Dermis blood vessel endothelial cell (primary cell): ENCODE measurements at places on chromosomes 3 and 15. TPM values are rescaled to one million over a fixed set of nuclear protein-coding genes. Genes with fewer than 3 reads are reported as not detected.

The ARRDC4 gene
- total RNA-seq, result 1.7 and 3.1 TPM in 2 replicates

The ATP2C1 gene
- total RNA-seq, result 88.0 and 136 TPM in 2 replicates

The MED12L gene
- total RNA-seq, result under 0.01 and 0.05 TPM in 2 replicates

The TMEM62 gene
- 21.3 and 21.4 TPM in 2 replicates for total RNA-seq

The ARL14 gene
- total RNA-seq, result not detected in 2 replicates

The TMEM207 gene
- not detected in 2 replicates for total RNA-seq

The GNAT1 gene
- not detected in 2 replicates for total RNA-seq

The GOLGA8Q gene
- total RNA-seq, result 0.09 and 0.85 TPM in 2 replicates

The SLC12A1 gene
- total RNA-seq, result under 0.01 TPM in 2 replicates

The PTX3 gene
- 192 and 466 TPM in 2 replicates for total RNA-seq

The EAF2 gene
- 0.93 and 1.5 TPM in 2 replicates for total RNA-seq

The DISP2 gene
- total RNA-seq, result 0.09 and 0.17 TPM in 2 replicates

The CPA3 gene
- 0.68 TPM in 1 of 2 replicates, not detected in the other for total RNA-seq

The TMEM158 gene
- 0.85 and 2.7 TPM in 2 replicates for total RNA-seq

The CFAP92 gene
- total RNA-seq, result 1.9 and 2.4 TPM in 2 replicates

The SPTBN5 gene
- total RNA-seq, result 3.2 and 11.1 TPM in 2 replicates

The MCF2L2 gene
- total RNA-seq, result 0.34 and 0.84 TPM in 2 replicates

The SCAANT1 gene
- not detected in 2 replicates for total RNA-seq

The FANCD2 gene
- 15.0 and 37.2 TPM in 2 replicates for total RNA-seq

The GOLIM4 gene
- 35.6 and 42.8 TPM in 2 replicates for total RNA-seq

The CILP gene
- total RNA-seq, result not detected in 2 replicates

The ITIH4 gene
- total RNA-seq, result 0.19 and 1.9 TPM in 2 replicates

The KLF15 gene
- 4.0 and 5.6 TPM in 2 replicates for total RNA-seq

The ADAMTS9 gene
- total RNA-seq, result 80.3 and 86.0 TPM in 2 replicates

The ACKR4 gene
- total RNA-seq, result 0.85 and 0.93 TPM in 2 replicates

The MEX3B gene
- total RNA-seq, result 9.7 and 11.6 TPM in 2 replicates

The IL17RC gene
- total RNA-seq, result 20.4 and 25.4 TPM in 2 replicates

The MRPS11 gene
- 38.5 and 47.7 TPM in 2 replicates for total RNA-seq

The SELENOT gene
- 151 and 153 TPM in 2 replicates for total RNA-seq

The TMEM108 gene
- 0.17 and 0.23 TPM in 2 replicates for total RNA-seq

The ULK3 gene
- 31.0 and 39.3 TPM in 2 replicates for total RNA-seq

The AGTR1 gene
- total RNA-seq, result under 0.01 TPM in 1 of 2 replicates, not detected in the other

The NEK11 gene
- total RNA-seq, result 2.8 and 4.1 TPM in 2 replicates

The SOX14 gene
- not detected in 2 replicates for total RNA-seq

The SLC9A9 gene
- total RNA-seq, result 3.2 and 3.6 TPM in 2 replicates

The HYKK gene
- total RNA-seq, result 1.8 and 3.4 TPM in 2 replicates

The INAFM2 gene
- total RNA-seq, result 14.9 and 20.3 TPM in 2 replicates

The HTR3E gene
- total RNA-seq, result not detected in 2 replicates

The SLC12A6 gene
- total RNA-seq, result 23.8 and 42.8 TPM in 2 replicates

The ZNF710 gene
- 10.2 and 10.7 TPM in 2 replicates for total RNA-seq

The POC1A gene
- 3.7 and 17.6 TPM in 2 replicates for total RNA-seq

The ISY1 gene
- total RNA-seq, result 37.9 and 57.6 TPM in 2 replicates

The THSD4 gene
- total RNA-seq, result 34.2 and 38.4 TPM in 2 replicates

The LRRC34 gene
- total RNA-seq, result 0.34 and 1.9 TPM in 2 replicates

The FSIP1 gene
- total RNA-seq, result 0.37 and 0.85 TPM in 2 replicates

The BDH1 gene
- total RNA-seq, result 4.4 and 7.2 TPM in 2 replicates

The DNAH1 gene
- total RNA-seq, result 3.3 and 5.6 TPM in 2 replicates

The SPSB4 gene
- 0.05 TPM in 1 of 2 replicates, not detected in the other for total RNA-seq

The ATP8B4 gene
- 0.98 and 1.7 TPM in 2 replicates for total RNA-seq

The RTP3 gene
- total RNA-seq, result not detected in 2 replicates

The CKMT1B gene
- not detected in 2 replicates for total RNA-seq

The ECE2 gene
- not detected in 2 replicates for total RNA-seq
